ENCODE measurements at places on chromosomes 4 and X.

DNA sequence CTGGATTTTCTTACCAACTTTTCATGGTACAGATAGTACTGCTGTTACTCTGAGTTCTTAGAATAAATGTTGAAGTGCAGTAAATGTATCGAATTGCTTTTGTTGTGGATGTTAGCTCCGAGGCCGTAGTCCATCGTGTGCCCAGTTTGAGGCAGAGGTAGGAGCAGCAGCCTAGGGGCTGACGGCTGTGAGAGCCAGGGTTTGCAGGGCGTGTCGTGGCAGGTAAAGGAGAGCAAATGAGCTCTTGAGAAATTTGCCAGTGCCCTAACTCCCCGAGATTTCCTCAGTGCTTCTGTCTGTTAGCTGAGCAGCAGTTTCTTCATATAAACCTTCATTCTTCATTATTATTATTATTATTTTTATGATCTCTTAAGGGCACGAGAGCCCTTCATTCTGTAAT lies 21.6 kb downstream of the PRIMPOL start:
- no peak for DNase-seq

- DNase-seq = no peak
These were observed 90.3 kb downstream of the ANTXR2 start for GRCh38 chr4:79982601-79983322.

- DNase-seq = no peak
These were observed 48.6 kb downstream of the ACOX3 start for GRCh38 chr4:8391972-8392371.

DNA sequence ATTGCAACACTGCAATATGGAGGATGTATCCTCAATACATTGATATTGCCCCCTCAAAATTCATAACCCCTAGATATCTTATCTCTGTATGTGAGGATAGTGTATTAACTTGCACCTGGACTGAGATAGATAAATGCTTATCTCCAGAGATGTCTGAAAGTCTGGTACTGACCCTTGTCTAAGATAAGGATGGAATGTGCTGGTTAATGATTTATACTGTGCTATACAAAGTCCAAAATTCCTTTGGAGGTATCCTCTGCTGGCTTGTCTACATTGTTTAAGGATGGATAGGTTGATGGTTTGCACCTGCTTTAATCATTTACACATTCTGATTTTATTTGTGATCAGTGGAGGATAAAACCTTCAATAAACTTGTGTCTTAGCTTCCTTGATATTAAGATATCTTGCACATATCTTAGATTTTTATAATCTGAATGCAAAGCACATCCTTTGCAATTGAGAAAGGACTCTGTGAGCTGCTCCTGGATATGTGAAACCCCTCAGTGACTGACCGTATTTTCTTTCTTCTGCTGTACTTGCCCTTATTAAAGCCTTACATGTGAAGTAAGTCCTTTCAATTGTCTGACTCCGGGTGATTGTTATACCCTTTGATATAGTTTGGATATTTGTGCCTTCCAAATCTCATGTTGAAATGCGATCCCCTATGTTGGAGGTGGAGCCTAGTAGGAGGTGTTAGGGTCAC lies 430.3 kb upstream of the MAOA start:
- DNase-seq = no peak

GRCh38 chrX:470686-471085 lies 84.0 kb upstream of the PPP2R3B start:
- DNase-seq = no peak

DNA sequence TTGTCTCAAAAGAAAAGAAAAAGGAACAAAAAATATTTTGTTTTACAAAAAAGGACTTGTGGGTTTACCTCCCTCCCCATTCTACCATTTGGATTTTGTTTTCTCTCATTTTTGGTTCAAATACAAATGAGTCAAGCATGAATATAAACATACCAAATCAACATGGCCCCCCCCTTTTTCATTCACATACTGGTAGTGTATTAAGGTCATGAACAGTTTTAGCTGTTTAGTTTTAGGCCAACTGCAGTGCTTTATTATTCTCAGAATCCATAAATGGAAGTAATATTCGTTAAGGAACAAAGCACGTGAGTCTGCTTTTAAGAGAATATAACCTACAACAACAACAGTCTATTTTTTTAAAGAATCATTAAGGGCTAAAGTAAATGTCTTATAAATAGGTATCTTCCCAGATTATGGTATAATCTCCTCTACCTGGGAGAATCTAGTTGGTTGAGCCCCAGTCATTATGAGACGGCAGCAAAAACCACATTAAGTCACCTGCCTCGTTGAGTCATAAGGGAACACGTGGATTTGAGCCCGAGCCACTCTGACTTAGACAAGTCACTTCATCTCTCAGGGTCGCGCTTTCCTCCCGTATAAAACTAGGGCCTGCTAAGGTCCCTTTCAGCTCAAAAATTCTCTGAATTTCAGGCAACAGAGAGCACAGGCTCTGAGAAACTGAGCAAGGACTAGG lies 26.7 kb downstream of the BCLAF3 start:
- DNase-seq = no peak

DNA sequence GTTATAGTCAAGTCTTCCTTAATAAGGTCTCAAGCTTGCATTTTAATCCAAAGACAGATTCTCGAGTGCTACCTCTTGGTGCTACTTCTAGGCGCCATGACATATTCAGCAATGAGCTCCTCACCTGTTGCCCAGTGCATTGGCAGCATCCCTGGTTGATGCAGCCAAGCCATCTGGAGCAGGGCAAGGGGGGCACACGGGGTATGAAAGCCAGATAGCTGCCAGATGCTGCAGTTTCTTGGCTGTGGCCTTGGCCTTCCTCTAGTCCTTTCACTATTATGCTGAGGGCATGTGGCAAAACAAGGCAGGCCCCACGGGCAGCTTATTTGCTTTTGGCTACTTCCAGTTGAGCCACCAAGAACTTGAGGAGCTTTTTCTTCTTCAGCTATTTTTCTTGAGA lies 168.6 kb upstream of the PGRMC2 start:
- DNase-seq = no peak

DNA sequence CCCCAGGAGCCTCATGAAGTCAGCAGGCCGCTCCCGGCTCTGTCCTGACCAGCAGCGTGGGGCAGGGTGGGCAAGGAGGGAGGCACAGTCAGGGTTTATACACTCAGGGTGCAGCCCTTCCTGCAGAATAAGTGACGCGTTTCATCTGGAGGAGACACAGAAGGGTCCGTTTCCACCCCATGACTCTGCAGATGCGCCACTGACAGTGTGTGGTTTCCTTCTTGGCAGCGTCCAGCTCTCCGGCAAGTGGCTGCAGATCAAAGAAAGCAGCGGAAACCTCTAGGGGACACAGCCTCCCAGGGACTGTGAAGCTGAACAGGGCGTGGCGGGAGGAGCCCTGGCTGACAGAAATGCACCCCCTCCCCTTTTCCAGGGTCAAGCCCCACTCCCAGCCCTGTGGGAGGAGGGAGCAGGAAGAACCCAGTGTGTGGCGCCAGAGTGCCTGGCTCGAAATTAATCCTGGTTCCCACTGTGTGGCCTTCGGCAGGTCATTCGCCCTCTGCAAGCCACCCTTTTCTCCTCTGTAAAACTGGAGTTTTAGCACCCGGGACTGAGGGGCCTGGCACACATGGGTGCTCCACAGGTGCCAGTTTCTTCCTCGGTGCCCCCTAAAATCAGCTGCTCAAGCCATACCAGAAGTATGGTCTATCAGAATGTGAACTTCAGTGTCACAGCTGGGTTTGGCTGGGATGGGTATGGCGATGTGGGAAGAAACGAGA lies 17.3 kb upstream of the TBC1D14 start:
- no peak for DNase-seq

DNA sequence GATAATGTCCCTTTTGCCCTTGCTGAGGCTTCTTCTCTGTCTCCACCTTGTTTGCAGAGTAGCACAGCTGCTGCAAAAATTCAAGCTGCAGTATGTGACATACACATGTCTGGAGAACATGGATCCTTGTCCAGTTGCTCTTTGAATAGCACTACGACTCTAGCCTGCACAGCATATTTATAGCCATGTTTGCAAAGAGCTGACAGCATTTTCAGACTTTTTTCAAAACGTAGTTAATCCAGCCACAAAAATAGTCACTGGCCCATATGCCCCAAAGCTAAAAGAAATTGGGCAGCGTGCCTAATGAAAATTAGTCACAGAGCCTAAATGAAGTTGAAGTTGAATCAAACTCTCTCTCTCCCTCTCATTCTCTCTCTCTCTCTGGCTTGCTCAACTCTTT lies 17.5 kb downstream of the SLC16A2 start:
- no peak for DNase-seq

- DNase-seq = no peak
These were observed 82.5 kb downstream of the TBC1D9 start for GRCh38 chr4:140673729-140674128.

- DNase-seq = no peak
These were observed 2.2 kb downstream of the SLIT2 start for GRCh38 chr4:20253735-20254409.

- DNase-seq = no peak
These were observed 138.0 kb downstream of the RPA4 start for GRCh38 chrX:97021680-97022079.

- no peak for DNase-seq
These were observed 61.9 kb downstream of the TSC22D3 start for GRCh38 chrX:107713543-107714205.

DNA sequence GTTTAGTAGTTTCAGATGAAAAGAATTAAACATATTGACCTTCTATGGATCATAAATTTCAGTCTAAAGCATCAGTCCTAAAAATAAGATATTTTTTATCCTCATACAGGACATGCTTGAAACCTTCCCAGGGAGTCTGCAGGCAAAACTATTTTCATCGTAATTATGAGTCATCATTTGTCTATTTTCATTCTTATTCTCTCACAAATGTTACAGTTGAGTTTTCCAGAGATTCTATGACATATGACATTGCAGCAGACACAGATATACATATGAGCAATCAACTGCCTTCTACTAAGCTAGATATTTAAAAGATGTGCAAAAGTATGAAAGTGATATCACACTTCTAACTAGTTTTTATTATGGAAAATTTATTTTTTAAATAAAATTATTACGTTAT lies 398.0 kb downstream of the MAGEB5 start:
- no peak for DNase-seq

GRCh38 chr4:66340286-66340893 lies 670.1 kb upstream of the EPHA5 start:
- no peak for DNase-seq

GRCh38 chr4:1574601-1575417 lies 109.3 kb downstream of the FAM53A start:
- DNase-seq = no peak

DNA sequence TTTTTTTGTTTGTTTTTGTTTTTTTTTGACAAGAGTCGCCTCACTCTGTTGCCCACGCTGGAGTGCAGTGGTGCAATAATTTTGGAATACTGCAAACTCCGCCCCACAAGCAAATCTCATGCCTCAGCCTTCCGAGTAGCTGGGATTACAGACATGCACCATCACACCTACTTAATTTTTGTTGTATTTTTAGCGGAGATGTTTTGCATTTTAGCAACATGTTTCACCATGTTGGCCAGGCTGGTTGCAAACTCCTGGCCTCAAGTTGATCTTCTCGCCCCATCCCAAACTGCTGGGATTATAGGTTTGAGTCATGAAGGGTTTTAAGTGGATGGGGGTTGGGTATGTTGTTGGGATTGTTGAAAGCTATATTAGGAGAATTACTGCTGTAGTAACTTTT lies 270.9 kb upstream of the LCORL start:
- no peak for DNase-seq

- DNase-seq = no peak
These were observed 256.0 kb upstream of the SFRP2 start for GRCh38 chr4:154044742-154045485.

DNA sequence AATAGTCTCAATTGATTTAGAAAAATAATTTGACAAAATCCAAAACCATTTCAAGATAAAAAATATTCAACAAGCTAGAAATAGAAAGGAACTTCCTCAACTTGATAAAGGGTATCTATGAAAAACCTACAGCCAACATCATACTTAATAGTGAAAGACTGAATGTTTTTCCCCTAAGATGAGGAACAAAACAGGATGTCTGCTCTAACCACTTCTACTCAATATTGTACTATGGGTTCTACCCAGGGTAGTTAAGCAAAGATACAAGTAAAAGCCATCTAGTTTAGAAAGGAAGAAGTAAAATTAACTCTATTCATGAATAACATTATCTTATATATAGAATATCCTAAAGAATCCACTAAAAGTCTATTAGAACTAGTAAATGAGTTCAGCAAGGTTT lies 21.5 kb upstream of the SYTL5 start:
- DNase-seq = no peak

- DNase-seq = no peak
These were observed 7.3 kb upstream of the DTHD1 start for GRCh38 chr4:36274158-36274557.

DNA sequence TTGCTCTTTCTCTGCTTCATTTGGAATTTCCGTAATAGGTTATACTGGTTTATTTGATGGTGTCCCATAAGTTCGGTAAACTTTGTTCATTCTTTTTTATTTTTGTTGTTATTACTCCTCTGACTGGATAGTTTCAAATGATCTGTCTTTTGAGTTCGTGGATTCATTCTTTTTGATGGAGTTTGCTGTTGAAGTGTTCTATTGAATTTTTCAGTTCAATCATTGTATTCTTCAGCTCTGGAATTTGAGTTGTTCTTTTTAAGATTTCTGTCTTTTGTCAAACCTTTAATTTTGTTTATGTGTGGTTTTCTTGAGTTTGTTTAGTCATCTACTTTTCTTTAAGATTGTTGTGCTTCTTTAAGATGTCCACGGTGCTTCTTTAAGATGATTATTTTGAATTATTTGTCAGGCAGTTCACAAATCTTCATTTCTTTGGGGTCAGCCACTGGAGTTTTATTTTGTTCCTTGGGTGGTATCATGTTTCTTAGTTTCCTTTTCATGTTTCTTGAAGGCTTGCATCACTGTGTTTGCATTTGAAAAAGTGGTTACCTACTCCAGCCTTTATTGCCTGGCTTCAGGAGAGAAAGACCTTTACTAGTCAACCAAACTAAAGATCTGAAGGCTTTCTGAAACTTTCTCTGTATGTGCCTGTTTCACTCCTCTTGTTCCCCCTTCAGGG lies 154.8 kb upstream of the ANXA3 start:
- DNase-seq = no peak
